ENCODE measurements at places on chromosomes 2 and 18.

DNA sequence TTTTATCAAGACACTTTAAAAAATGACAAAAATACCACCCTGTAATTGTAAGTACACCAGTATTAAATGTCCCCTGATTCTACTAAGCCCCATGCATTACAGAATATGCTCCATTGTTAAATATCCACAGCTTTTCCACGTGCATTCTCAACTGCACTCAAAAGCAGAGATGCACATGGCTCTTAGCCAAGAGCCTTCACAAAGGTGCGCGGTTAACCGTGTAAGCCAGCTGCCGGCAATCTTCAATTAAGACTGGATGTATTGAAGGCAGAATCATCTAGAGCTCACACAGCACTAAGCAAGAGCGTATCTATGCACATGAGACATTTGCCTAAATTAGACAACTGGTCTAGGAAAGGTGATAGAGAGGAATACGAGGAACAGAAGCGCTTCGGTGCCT is 278.3 kb downstream of the NAPG start:
- no peak for DNase-seq

GRCh38 chr2:121200419-121201315 is 84.3 kb downstream of the TFCP2L1 start:
- DNase-seq: no peak

DNA sequence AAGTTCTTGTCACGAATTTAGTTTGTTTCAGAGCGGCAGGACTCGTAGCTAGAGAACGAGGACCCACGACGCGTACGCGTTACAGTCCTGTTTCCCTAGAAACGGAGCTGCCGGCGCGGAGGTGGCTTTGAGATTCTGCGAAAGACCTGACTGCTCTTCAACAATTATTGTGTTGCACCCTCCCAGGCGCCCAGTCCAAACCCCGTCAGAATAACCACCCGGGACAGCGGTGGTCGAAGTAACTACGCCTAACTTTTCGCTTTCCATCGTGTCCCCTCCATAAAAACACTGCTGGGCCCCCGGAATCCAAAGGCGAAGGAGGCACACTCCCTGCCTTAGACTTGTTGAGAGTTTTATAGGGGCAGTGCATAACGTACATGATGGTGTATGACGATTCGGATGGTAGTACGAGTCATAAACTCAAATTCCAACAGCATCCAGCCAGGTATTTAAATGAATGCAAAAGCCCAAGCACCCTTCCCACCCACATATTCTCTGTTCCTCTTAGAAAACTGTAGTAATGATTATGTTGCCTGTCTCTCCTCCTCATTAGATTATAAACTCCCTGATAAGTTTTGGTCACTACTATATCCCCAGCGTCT is 651 bp upstream of the STAM2 start:
- no peak for DNase-seq

DNA sequence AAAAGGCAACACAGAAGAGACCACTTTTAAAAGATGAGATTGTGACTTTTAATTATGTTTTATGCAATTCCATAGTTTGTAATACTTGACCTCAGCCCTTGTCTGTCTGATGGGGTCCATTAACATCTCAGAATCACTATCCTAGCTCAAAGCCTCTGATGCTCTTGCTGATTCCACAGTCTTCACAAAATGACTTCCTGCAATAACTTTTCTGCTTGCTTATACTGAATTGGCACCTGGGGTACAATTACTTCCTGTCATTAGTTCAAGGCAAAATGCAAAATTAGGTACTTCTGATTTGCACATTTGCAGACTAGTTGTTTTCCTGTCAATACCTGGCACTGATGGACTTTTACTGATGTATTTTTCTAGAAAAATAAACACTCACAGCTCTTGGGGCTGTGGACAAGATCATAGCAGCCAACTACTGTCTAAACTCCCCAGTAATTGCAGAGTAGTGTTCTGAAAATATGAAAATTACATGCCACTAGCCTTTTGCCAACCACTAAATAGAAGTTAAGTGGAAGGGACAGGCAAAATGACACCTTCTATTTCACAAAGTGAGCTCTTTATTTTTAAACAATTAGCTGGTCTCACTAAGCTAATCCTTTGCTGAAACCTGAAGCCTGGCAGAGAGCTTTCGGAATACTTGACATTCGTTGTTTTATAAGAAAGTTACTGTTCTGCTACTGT is 129.1 kb downstream of the PIEZO2 start:
- no peak for DNase-seq

DNA sequence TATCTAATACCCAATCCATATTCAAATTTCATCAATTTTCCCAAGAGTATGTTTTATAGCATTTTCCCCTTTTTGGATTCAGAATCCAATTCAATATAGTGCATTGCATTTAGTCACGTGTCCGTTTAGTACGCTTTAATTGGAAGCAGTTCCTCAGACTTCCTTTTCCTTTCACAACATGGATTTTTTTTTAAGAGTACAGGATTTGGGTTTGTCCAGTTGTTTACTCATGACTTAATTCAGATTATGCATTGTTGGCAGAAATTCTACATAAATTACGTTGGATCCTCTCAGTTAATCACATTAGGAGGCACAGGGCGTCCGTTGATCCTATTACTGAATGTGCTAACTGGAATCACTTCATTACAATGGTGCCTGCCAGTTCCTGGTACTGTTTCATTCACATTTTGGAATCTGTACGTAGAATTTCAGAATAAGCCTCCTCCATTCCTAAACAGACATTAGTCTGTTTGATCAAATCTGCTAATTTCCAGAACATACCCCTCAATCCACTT is 70.0 kb upstream of the ATIC start:
- no peak for DNase-seq

- DNase-seq: no peak
Observed at GRCh38 chr2:111620281-111620680, 263.7 kb downstream of the ANAPC1 start.

DNA sequence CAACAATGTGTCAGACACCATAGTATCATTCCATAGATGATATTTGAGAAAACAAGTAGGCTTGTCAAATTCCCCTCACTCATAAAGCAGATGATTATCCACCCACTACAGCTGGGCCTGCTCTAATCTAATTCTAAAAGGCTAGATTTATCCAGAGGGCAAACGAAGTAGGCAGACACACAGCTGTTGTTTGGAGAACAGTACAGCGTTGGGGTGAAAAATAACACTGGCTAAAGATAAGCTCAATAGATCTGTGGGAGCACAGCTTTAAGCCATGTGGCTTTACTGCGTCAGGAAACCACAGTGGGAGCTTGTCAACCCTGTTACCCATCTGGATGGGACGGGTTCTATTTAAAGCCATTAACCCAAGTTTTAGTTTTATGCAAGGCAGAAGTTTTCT is 48.9 kb upstream of the COBLL1 start:
- DNase-seq: no peak

DNA sequence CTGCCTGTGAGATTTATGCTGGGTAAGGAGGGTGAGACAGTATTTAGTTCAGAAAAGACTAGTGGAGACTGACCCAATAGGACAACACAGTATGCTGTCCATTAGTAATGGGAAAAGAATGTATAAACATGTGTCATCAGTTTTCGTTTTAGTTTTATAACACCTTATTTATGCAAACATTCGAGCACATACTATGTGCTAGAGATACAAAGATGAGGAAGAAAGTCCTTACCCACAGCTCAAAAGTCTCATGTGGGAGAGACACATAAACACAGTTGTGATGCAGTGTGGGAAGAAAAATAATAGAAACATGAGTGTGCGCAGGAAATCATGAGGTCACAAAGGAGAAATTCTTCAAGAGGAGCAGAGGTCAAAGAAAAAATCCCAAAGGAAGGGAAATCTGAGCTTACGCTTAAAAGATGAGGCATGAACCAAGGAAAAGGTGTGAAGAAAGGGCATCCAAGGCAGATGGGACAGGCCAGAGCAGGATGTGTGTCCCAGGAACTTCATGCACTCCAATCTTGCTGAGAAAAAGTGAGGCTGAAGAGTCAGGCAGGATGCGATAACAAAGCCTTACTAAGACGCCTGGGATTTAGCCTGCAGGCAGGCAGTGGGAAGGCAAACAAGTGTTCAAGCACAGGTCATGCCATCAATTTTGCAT is 8.1 kb downstream of the METTL21A start:
- no peak for DNase-seq

DNA sequence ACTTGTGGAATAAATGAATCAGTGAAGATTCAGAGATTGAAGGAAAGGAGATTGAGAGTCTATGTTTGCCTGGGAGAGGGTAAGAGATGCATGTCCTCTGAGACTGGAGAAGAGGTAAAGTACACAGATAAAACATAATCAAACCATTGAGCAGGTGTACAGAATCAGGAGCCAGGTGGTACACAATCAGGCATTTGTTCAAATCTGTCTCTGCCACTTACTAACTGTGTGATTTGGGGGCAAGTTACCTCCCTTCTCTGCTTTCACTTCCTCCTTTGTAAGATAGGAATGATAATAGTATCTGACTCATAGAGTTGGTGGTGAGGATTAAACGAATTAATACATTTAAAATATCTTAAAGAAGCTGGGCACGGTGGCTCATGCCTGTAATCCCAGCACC is 94.0 kb downstream of the CDK15 start:
- DNase-seq: no peak

DNA sequence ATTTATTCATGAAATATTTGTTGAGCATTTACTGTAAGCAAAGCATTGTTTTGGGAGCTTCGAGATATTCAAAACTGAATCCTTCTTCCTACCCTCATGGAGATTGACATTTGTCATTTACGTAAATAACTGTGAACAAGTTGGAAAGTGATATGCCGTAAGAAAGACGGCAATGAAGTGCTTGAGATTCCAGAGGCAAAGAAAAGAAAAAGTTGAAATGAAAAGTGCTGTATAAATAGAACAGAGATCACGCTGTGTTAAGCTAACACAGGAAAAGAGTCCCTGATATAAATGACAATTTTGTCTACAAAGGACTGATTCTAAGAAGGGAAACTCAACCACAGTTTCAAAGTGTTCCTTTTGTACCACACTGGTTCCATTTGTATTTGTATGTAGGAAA is 1.8 kb downstream of the CHRNA1 start:
- no peak for DNase-seq

GRCh38 chr2:189685540-189686229 is 11.2 kb downstream of the ANKAR start:
- no peak for DNase-seq

GRCh38 chr2:6999211-6999877 is 82.1 kb downstream of the RNF144A start:
- no peak for DNase-seq

DNA sequence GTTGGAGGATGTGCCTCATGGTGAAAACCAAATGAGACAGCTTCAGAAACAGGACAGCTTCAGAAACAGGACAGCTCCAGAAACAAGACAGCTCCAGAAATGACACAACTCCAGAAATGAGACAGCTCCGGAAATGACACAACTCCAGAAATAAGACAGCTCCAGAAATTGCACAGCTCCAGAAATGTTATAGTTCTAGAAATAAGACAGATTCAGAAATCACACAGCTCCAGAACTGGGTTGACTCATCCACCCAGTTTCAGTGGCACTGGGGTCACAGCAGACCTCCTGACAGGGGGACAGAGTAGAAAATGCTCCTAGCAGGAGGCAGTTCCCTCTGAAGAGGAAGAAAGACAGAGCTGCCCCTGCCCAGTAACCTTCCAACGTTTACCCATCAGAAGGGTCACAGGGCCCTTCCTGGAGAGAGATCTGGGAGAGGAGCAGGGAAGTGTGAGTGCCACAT is 26.9 kb upstream of the COL6A3 start:
- no peak for DNase-seq

DNA sequence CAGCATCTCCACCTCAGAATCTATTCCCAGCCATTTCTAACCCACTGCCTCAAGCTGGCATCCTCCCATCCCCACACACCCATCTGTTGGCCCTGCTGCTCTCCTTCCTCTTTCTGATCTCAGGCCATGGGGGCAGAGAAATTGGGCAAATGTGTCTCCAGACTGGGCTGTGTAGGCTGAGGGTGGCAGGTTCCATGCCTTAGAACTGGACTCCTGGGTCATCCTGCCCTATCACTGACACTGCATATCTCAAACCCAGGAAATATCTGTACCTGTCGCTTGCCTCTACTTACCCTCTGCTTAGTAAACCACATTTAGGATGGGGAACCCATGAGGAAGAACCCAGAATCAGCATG is 1.8 kb downstream of the WNT10A start:
- DNase-seq: no peak

- DNase-seq: no peak
Observed at GRCh38 chr2:231159306-231159705, 34.5 kb upstream of the HTR2B start.

DNA sequence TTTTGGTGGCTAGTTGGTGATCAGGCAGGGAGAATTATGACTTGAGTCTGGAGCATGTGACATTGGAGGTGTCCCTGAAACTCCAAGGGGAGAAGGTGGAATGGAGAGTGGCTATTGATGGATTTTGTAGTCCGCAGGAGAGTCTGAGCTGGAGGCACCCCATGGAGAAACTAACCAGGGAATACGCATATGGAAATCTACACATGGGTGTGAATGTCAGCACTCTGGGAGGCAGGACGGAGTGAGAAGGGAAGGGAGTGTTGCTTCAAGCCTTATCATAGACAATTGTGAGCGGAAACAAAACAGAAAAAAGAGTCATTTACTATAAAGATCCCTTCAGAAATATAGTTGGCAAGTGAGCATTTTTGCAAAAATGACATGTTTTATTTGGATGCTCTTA is 667 bp upstream of the SCYGR4 start:
- DNase-seq: no peak

GRCh38 chr2:31522786-31523185 is 58.0 kb downstream of the SRD5A2 start:
- no peak for DNase-seq

DNA sequence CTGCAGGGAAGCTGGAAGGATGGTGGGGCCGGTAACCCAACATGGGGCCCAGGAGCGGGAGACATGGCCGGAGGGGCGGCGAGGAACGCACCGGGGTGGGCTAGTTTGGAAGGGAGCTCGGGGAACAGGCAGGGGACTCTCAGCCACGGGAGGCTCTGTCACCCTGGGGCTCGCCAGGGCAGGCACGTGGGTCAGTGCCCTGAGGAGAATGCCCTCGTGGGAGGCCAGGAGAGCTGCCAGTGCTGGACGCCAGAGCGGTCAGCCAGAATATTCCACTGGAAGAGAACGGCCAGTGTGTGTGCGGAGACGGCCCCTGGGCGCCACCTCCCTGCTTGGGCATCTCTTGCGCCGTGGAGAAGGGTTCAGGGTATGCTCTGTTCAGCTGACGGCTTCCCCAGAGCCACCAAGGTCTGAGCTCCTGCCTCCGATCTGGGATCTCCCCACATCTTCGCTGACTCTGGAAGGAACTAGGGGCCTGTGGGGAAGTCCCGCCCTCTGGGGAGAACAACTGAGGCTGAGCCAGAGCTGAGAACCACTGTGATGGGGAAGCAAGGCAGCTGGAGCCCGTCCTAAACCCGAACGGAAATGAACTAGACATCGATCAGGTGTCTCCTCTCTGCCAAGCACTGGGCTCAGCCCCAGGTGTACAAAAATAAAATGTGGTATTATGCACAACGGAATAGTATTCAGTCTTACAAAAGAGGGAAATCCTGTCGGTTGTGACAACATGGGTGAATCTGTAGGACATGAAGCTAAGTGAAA is 49.3 kb downstream of the TNP1 start:
- DNase-seq: no peak

- no peak for DNase-seq
Observed at GRCh38 chr2:26591619-26592505, 49.3 kb downstream of the CIB4 start.

- DNase-seq: no peak
Observed at GRCh38 chr18:50859793-50860555, 18.9 kb upstream of the ME2 start.

- DNase-seq: no peak
Observed at GRCh38 chr2:157052685-157053224, 204.8 kb upstream of the GALNT5 start.
